ENCODE measurements at places on chromosomes 12 and 14.

DNA sequence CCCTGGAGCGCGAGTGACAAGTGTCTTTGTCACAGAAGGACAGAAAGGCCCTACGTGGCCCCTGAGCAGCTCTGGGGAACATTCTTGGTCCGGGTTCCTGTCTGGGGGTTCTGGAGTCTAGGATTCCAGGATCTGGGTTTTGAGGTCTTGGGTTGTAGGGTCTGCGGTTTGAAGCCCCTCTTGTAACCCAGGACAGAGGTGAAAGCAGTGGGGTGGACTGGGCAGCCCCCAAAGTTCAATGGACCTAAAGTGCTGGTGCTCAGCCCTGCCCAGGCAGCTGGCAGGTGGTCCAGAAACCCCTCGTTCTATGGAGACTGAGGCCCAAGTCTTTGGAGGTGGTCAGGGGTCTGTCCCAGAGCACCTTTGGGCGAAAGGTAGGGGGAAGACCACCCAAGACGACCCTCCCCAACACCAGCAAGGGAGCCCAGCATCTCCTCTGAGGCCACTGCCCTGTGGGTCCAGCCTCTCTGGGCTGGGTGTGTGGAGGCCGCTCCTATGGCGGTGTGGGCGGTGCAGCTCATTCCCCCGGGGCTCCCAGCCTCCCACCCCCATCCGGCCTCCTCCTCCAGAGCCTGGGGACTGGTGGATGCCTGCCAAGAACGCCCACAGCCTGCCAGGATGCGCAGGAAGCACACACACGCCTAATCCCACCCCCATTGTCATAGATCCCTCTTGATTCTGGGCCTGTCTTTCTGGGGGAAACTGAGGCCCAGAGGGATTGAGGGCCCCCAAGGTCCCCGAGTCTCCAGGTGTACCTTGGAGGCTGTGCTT lies 30.2 kb upstream of the ANKRD9 start:
- no peak for DNase-seq

DNA sequence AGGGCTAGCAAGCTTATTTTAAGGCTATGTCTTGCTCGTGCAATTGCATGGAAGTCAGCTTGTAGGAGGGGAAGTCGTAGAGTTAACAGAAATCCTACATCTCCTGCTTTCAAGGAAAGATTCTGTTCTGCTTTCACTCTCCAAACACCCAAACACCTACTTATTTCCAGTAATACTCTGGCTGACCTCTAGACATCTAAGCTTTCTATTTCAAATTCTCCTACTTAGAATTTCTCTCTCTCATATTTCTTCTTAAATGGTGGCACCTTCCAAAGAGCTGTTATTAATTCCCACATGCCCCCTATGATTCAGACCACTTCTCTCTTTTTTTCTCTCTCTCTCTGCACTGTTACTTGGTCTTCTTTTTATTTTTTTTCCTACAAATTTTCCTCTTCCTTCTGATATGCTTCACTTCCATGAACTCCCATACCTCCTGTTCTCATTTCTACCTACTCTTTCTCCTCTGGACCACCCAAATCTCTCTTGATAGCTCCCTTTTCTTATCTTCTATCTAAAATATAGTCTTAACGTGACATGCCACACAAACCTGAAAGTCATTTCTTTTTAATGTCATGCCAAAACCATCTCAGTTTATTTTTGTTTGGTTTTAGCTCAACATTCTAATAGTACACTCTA lies 90.8 kb downstream of the RPS6KA5 start:
- DNase-seq: no peak

GRCh38 chr14:76773188-76773885 lies 12.1 kb downstream of the VASH1 start:
- DNase-seq: no peak

DNA sequence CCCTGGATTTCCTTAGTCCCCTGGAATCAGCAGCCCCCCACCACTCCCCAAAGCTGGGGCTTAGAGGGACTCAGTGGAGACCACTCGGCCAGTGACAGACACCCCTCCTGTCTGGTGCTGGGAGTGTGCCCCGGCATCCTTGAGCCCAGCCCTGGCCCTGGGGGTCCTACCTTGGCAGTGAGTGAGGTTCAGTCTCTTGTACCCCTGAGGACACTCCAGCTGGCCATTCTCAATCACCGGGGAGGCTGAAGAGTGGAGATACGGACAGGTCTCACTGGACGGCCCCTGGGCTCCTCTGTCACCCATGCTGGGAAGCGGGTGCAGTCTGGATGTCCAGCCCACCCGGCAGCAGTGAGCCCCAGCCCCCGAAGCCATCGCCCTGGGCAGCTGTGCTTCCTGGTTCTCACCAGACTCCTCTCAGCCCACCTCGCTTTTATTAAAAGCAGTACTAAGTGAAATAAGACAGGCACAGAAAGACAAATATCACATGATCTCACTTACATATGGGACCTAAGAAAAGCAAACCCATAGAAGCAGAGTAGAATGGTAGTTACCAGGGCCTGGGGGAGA lies 42.3 kb downstream of the ISCA2 start:
- no peak for DNase-seq

- no peak for DNase-seq
Measured at GRCh38 chr12:131151558-131152345, 198.0 kb downstream of the ADGRD1 start.

- DNase-seq: no peak
Measured at GRCh38 chr12:110599334-110599733, 14.6 kb upstream of the TCTN1 start.

DNA sequence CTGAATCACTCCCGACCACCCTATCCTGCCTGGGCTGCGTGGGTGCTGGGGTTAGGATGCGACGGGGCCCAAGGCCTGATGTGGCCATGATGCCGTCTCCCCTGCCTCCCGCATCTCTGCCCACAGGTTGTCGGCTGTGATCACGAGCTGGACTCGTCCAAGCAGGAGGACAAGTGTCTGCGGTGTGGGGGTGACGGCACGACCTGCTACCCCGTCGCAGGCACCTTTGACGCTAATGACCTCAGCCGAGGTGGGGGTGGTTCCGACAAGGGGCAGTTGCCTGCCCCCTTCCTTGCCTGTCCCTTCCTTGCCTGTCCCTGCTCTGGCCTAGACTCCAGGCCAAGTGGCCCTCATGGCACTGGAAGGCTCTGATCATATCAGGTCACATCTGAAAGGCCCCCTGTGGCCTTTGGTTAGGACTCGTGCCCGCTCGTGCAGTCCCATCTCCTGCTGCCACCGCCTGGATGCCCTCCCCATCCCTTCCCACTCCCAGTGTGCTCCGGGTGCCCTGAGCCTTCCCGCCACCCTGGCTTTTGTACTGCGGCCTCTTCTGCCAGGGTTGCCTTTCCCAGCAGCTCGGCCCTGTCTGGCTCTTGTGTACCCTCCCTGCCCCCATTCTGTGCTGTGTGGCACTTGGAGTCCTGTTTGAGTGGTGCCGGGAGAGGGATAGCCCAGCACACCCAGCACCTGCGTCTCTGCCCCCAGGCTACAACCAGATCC lies 13.6 kb downstream of the PAPLN start:
- DNase-seq: no peak

DNA sequence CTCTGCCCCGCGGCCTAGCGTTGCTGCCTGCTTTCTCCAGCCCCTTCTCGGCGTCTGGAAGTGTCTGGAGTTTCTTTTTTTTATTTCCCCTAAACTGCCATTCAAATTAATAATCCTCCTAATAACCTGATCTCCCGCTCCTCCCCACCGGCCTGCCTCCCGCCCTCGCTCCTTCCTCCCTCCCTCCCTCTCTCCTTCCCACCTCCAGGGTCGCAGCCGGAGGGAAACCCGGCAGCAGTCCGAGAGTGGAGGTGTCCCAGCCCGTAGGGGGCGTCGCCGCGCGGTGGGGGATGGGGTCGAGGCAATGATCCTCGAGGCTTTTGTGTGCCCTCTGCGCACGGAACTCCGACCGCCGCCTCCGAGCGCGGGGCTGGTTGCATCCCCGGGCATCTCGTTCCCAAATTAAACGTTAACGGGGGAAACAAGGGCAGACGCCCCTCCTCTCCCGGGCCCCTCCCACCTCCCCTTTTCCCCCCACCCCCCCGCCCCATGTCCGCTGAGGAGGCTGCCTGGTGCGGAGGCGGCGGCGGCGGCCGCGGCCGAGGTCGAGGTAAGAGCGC lies 1.0 kb upstream of the SOCS2 start:
- peak; percentile 77 for DNase-seq

DNA sequence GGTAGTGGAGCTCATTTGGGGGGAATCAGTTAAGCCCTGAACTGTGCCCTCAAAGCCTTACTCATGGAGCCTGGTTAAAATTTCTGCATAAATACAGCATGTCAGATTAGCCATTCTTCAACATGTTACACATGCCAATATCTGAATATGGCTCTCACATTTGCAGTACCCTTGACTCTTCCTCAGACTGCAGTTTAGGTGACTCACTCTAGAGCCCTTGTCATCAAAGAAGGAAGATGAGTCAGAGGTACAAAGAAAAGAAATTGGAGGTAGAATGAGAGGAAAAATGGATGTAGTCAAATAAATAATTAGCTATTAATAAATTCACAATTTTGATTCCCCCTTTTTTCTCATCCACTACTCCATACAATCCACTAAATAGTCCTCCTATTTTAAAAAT lies 23.6 kb upstream of the OR4K2 start:
- no peak for DNase-seq

DNA sequence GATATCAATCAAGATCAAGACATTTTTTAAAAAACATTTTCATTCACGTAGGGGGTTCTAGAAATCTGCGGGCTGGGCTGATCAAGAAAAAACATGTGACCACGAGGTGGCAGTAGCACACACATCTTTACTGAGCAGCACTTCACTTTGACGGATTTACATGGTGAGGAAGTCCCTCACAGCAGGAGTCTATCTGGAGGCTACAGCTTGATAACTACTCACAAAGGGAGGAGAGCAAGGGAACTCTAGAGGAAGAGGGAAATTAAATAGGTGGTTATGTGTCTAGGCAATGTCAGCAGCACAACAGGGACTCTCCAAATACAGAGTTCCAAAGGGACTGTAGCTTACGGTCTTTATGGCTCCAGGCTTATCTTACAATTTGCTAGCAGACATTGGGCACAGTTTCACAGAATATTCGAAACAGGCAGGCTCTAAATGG lies 248.1 kb downstream of the DPY19L2 start:
- peak; percentile 61 for DNase-seq

DNA sequence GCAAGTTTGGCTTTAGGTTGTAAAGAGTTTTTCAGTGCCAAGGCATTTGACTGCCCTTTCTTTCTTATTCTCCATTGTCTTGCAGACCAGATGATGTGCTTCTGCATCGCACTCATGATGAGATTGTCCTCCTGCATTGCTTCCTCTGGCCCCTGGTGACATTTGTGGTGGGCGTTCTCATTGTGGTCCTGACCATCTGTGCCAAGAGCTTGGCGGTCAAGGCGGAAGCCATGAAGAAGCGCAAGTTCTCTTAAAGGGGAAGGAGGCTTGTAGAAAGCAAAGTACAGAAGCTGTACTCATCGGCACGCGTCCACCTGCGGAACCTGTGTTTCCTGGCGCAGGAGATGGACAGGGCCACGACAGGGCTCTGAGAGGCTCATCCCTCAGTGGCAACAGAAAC lies 64.3 kb downstream of the KCNMB4 start:
- DNase-seq: no peak

GRCh38 chr12:82089369-82090121 lies 268.6 kb downstream of the CCDC59 start:
- no peak for DNase-seq

DNA sequence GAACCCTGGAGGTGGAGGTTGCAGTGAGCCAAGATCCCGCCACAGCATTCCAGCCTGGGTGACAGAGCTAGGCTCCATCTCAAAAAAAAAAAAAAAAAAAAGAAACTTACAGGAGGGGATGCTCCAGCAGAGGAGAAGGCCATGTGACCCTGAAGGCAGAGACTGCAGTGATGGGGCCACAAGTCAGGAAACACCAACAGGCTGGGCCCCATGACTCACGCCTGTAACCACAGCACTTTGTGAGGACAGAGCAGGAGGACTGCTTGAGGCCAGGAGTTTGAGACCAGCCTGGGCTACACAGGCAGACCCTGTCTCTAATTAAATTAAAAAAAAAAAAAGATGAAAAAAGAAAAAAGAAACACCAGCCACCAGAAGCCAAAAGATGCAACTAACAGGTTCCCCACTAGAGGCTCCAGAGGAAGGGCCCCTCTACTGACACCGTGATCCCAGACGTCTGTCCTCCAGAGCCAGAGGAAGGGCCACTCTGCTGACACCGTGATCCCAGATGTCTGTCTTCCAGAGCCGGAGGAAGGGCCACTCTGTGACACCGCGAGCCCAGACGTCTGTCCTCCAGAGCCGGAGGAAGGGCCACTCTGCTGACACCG lies 9.1 kb upstream of the GLT1D1 start:
- DNase-seq: no peak

DNA sequence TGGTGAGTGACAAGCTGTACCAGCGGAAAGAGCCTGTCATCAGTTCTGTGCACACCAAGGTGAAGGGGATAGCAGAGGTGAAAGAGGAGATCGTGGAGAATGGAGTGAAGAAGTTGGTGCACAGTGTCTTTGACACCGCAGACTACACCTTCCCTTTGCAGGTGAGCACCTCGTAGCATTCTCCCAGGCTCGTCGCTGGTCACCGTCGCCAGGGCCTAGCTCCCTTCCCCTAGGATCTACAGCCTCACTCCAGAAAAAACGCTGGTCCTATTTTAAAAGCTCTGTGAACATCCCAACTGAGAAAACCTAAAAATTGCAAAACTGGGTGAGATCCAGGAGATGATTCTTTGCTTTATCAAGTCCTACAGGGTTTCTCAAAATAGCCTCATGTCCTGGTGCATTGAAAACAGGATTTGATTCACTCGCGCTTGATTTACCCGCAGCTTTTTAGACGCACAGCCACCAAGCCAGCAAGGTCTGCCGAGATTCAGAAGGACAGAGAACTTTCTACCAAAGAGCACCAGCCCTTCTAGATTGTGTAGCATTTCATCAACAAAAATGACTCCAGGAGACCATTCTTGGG lies 22.2 kb downstream of the P2RX7 start:
- no peak for DNase-seq

DNA sequence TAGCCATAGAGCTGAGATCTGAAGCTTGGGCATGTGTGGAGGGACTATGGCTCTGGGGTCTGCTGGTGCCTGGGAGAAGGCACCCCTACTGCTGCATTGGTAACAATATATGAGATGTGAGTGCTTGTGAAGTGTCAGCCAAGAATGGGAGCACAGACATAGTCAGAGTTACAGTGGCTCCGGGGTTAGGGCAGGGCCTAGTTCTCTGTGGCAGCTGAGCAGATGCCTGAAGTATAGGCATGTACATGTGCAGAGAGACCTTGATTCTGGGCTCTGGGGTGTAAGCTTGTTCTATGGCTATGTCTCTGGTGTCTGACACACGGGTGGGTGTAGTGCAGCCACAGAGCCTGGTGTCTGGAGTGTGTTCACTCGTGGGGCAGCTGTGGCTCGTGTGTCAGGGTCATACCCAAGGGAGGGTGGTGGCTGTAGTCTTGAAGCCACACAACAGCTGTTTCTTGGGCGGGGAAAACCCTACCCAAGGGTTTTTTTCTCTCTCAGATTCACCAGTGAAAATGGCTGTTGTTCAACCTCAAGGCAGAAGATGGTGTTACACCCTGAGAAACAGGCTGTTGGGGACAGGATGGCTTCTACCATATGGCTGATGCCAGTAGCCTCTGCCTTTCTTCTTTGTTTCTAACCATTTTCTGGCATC lies 11.9 kb upstream of the TCL1A start:
- DNase-seq: peak; percentile 66
